Hair follicular keratinocyte (primary cell): ENCODE measurements at places on chromosomes 5 and 9. TPM values are rescaled to one million over a fixed set of nuclear protein-coding genes. Genes with fewer than 3 reads are reported as not detected.

TNC gene
- total RNA-seq, result 155 and 263 TPM in 2 replicates

BARHL1 gene
- total RNA-seq, result not detected in 2 replicates

IL33 gene
- total RNA-seq, result 1.2 and 2.0 TPM in 2 replicates

FAF2 gene
- total RNA-seq, result 33.7 and 34.0 TPM in 2 replicates

IGIP gene
- 0.87 and 1.9 TPM in 2 replicates for total RNA-seq

ACOT12 gene
- total RNA-seq, result not detected in 2 replicates

TXNDC8 gene
- not detected in 2 replicates for total RNA-seq

RNF145 gene
- total RNA-seq, result 38.5 and 38.7 TPM in 2 replicates

SNX24 gene
- total RNA-seq, result 18.7 and 22.4 TPM in 2 replicates

PCA3 gene
- not detected in 2 replicates for total RNA-seq

TUSC1 gene
- total RNA-seq, result 20.3 and 29.2 TPM in 2 replicates

TAS2R1 gene
- not detected in 2 replicates for total RNA-seq
